ENCODE measurements at places on chromosomes 1 and 21.

DNA sequence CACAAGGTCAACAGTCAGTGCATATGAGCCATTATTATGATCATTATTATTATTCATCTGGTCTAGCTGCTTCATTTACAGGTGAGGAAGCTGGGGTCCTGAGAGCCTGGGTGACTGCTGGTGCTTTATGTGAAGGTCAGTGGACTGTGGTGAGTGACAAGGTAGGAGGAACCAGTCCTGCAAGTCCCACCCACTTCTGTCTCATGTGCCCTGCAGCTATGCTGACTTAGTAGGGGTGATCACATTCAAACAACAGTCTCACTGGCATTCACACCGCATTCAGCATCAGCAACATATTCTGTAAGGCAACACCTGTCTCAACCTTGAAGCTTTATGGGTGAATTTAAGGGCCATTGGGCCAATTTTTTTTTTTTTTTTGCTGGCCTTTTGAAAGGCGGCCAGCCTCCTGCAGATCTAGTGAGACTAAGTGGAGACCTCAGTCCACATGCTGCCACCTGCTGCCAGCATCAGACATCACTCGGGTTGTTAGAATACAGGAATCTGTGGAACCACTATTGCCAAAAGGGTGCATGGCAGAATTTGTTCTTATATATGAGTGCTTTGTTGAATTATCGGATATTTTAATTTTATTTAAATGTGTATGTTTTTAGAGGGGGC, 59.9 kb upstream of the CACNA1E start:
- DNase-seq: peak; percentile 13

- no peak for DNase-seq
Measured at GRCh38 chr1:220694866-220695382, 4.8 kb downstream of the C1orf115 start.

- peak; percentile 28 for DNase-seq
Measured at GRCh38 chr1:55893155-55893554, 678.0 kb upstream of the USP24 start.

GRCh38 chr1:6873298-6874015, 88.2 kb downstream of the CAMTA1 start:
- no peak for DNase-seq

GRCh38 chr1:207243442-207244408, 77.8 kb upstream of the CD55 start:
- no peak for DNase-seq

GRCh38 chr1:176957603-176958002, 206.9 kb downstream of the ASTN1 start:
- DNase-seq: no peak

- DNase-seq: no peak
Measured at GRCh38 chr1:22418933-22419382, 32.7 kb upstream of the ZBTB40 start.

DNA sequence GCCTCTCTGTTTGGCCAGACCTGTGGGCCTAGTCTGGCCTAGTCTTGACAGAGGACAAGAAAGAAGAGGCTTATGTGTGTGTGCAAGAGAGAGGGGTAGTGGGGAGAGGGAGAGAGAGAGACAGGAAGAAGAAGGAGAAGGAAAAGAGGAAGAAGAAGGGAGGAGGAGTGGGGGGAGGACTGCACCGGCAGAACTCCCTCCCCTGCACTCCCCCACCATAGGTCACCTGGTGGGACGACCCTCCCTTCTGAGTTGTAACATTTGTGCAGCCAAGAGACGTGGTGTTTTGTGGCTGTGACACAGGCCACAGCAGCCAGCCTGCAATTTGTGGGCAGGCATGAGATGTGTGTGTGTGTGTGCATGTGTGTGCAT, 4.3 kb downstream of the INAVA start:
- DNase-seq: no peak

GRCh38 chr1:204819495-204819894, 51.2 kb upstream of the NFASC start:
- no peak for DNase-seq

GRCh38 chr1:119373465-119373864, 4.9 kb downstream of the HAO2 start:
- no peak for DNase-seq

- peak; percentile 37 for DNase-seq
Measured at GRCh38 chr1:211621447-211622198, 42.7 kb upstream of the SLC30A1 start.

DNA sequence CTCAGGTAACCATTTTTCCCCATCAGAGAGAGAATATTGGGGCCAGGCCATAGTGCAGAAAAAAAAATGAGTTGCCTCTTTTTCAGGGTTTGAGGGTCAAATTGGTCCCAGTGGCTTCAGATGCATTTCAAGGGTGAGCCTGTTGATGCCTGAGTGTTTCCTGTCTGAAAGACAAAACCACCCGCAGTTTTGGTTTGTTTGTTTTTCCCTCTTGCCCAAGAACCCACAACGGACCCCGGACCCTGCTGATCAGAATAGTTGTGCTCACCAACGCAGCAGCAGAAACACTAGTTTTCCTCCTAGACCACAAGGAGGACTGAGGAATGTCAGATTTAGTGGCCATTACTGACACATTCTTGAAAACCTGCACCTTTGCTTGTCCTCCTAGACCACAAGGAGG, 1433.1 kb downstream of the PLA2G4A start:
- no peak for DNase-seq

DNA sequence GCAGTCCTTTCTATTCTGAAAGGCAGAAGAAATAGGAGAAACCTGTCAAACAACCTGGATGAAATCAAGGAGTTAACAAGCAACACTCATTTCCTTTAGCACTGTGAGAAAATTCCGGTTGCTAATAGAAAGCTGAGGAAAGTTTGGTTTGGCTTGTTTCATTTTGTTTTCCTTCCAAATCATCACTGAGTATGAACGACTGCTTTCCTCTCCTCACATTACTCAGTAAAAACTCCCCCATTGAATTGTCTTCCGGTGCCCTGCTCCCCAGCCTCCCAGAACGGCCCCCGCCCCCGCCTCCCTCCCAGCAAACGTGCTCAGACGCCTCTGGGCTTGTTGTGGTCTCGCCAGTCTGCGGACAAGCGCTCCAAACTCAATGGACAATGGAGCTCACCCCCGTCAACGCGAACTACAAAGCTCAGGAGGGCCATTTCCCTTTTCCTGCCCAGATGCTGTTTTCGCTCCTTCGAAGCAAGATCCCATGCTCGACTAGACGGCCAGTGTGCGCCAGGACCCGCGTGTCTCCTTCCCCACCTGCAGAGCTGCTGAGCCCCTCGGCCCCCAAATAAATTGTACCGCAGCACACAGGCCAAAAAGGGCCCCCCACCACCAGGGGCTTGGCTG, 747 bp downstream of the STX6 start:
- peak; percentile 91 for DNase-seq

- no peak for DNase-seq
Measured at GRCh38 chr1:65650682-65651081, 142.0 kb upstream of the PDE4B start.

DNA sequence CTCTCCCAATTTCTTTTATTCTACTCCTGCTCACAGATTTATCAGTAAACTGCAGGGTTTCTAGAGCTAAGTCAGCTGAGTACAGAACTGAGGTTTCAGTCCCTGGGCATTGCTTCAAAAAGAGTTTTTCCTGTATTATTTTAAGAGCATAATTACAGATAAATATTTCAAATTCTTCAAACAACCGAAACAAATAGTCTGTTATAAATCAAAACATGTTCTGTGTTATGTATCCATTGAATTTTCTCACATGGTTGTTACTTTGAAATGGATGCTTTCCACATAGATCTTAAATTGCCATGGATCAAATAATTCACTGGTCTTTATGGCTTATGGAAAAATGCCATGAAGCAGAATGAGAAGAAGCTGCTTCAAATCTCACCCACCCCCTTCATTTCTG, 64.5 kb downstream of the LRRC8C start:
- DNase-seq: no peak

GRCh38 chr1:245285168-245285567, 130.4 kb downstream of the KIF26B start:
- DNase-seq: no peak

DNA sequence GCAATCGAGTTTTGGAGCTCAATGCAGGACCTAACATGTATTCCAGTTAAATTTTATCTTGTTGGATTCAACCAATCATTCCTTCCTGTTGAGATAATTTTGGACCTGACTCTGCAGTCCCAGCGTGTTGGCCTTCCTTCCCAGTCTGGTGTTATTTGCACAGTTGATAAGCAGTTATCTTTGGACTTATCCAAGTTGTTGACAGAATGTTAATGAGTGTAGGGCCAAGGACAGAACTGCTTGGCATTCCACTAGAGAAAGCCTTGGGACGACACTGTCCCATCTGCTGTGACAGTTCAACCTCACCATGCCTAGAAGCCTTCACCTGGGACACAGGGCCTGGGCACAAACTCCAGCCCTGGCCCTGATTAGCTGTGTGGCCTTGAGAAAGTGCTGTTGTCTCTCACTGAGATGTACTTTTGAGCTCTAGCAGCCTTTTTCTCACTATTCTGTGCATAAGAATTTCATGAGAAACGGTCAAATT, 104.1 kb upstream of the SLC25A33 start:
- DNase-seq: no peak

GRCh38 chr21:25506887-25507286, 100.4 kb downstream of the MRPL39 start:
- no peak for DNase-seq

Data from suppressor macrophage treated with lipopolysaccharide for 1 hour (primary cell).